ENCODE measurements at places on chromosomes 7 and 10.

GRCh38 chr10:49628599-49628998, 14.8 kb downstream of the CHAT start:
- DNase-seq: no peak

- no peak for DNase-seq
These were observed 153.6 kb upstream of the CTTNBP2 start for GRCh38 chr7:118026791-118027190.

- no peak for DNase-seq
These were observed 7.7 kb upstream of the GPR37 start for GRCh38 chr7:124773339-124773738.

DNA sequence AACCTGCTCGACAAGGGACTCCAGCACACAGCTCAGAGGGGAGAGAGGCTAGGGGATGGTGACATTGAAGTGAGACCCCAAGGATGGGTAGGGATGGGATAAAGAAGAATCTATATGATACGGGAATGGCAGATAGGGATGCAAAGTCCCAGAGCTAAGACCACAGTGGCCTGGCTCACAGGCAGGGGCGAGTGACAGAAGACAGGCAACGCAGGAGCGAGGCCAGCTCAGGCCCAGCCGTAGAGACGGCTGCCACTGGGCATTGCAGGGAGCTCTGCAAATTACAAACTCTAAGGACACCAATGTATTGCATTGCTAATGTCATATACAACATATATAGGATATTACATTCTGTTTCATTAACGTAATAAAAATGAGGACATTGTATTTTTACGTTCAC, 131.4 kb downstream of the TCERG1L start:
- DNase-seq: no peak

DNA sequence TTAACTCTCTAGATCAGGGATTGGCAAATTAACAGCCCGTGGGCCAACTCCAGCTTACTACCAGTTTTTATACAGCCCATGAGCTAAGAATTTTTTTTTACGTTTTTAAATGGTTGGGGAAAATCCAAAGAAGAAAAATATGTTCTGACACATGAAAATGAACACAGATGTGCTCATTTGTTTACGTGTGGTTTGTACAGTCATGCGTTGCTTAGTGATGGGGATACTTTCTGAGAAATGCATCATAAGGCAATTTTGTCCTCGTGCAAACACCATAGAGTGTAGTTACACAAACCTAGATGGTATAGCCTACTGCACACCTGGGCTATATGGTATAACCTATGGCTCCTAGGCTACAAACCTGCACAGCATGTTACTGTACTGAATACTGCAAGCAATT, 8.3 kb upstream of the SMKR1 start:
- DNase-seq: no peak

- no peak for DNase-seq
These were observed 449.7 kb upstream of the KLF6 start for GRCh38 chr10:4234661-4235060.

- DNase-seq: no peak
These were observed 186.7 kb downstream of the ADAM12 start for GRCh38 chr10:126201603-126202002.

GRCh38 chr7:18445483-18445882, 50.1 kb upstream of the HDAC9 start:
- no peak for DNase-seq

- DNase-seq: no peak
These were observed 123.8 kb upstream of the INHBA start for GRCh38 chr7:41826641-41827040.

GRCh38 chr7:74173074-74173473, 1.1 kb upstream of the EIF4H start:
- DNase-seq: no peak

DNA sequence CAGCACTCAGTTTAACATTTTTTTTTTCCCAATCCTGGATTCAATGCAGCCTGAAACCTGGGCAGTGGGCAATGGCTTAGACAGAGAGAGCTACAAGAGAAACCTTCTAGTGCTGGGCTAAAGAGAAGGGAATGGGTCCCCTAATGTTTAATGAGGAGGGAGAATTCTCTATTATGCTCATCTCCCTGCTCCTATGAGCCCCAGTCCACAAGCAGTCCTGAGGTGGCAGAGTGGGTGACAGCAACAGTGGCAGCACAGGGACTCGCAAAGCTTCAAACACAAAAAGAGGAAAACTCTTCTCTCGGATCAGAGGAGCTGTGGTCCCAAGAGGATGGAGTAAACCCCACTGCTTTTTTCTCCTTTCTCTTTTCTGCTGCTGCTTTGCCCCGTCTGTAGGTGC, 36.5 kb downstream of the COBL start:
- no peak for DNase-seq

DNA sequence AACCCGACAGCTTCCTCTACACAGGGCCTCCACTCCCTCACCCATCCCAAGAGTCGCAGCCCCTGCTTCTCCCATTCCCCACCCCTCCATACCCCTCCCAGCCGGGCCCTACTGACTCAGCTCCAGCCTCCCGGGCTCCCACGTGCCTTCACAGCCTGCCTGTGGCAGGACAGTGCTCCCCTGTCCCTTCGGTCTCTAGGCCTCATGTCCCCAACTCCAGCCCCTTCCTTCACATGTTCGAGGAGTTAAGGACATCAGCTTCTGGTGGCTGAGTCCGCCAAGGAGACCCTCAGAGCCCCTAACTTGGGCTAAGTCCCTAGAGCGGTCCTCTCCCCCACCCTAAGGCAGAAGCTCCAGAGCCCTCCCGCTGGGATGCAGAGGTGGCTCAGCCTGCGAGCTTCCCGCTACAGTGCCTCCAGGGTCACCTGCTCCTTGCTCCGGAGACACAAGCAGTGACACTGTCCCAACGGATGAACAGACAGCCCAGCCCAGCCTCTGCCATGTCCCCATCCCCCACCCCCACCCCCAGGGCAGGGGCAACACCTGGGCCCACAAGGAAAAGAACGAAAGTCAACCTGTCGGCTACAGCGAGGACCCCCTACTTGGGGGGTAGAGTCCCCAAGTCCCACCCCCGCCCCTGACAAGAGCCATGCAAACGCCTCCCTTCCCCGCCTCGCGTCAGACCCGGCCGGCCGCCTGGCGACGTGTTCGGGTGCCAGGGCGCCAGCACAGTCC, 716 bp downstream of the SMARCD3 start:
- DNase-seq: no peak

- no peak for DNase-seq
These were observed 36.8 kb downstream of the CLRN3 start for GRCh38 chr10:127855976-127856375.

- no peak for DNase-seq
These were observed 4.7 kb upstream of the SLC18A3 start for GRCh38 chr10:49605216-49605938.

GRCh38 chr10:82150123-82150900, 275.3 kb downstream of the NRG3 start:
- no peak for DNase-seq

DNA sequence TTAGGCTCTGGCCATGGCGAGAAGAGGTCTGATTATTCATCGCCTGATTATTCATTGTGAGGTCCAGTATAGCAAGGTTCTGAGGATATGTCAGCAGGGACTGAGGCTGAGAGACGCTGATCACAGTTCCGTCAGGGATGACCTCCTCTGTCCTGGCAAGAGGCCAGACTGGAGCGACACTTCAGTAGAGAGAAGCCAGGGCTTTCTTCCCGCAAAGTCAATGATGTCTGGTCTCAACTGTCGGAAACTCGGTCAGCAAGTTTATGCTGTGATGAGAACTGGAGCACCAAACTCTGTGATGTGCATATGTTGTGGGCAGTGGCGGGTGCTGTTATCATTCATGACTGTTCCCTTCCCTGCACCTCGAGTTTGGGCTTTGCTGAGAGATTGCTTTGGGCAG, 29.0 kb upstream of the GNA12 start:
- no peak for DNase-seq

DNA sequence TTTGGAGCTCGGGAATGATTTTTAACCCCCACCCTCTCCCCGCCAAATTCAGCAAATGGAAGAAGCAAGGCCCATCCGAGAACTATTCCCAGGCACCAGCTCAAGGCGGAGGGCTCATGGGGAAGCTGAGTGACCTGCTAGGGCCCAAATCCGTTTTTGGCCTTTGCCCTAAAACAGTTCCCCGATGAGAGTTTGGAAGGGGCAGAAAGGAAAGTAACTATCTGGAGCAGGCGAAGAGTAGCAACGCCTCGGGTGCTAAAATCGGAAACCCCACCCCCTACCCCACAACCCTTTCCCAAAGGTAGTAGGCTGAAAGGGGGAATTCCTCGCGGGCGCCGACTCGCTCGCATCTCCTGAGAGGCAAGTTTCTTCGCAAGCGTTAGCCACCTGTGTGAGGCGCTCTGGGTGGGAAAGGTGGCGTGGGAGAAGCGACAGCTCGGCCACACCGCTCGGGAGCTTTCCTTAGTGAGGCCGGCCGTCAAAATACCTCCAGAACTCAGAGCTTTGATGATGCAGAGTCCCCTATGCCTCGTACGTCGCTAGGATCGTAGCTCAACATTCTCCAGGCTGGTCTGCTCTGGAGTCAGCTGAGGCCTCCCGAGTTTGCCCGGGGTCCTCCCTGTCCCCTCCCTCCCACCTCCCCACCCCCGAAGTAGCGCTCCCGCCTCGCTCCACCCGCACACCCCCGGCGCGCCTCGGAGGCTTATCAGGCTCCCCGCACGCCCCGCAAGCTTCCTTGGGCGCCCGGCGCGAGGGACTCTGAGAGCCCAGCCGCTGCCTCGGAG, 642 bp upstream of the PRKG1 start:
- no peak for DNase-seq

- no peak for DNase-seq
These were observed 325.6 kb upstream of the KAT6B start for GRCh38 chr10:74500816-74501215.

DNA sequence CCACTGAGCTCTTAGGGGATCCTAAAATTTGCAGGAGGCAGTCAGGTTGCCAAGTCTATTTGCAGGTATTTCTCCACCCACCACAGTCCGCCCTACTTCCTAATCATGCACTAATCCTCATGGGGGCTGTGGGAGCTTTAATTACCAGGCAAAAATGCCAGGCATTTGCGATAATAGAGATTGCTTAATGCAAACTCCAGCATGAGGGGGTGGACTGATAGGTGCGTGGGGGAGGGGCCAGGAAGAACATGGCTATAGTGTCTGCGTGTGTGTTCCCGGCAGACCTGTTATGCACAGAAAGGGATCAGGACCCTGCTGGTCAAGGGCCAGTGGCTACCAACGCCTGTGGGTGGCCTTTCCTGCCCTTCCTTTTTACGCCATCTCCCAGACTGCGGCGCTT, 15.6 kb upstream of the AQP1 start:
- no peak for DNase-seq

GRCh38 chr10:130652544-130652943, 516.4 kb downstream of the GLRX3 start:
- no peak for DNase-seq

DNA sequence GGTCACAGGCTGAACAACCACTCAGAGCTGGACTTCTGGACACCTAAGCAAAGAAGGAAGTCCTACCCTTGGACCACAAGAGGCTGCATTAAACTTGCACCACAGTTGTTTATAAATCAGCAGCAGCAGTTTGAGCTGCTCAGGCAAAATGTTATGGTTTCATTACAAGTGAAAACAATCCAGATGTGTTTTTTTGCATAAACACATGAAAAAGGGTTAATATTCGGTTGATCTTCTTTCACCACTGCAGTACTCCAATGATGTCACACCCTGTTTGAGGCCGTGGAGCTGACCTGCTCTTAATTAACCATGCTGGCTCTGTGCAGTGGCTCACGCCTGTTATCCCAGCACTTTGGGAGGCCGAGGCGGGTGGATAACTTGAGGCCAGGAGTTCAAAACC, 490.8 kb upstream of the CELF2 start:
- no peak for DNase-seq

GRCh38 chr10:124065382-124066125, 27.8 kb downstream of the CHST15 start:
- DNase-seq: no peak

GRCh38 chr7:101865031-101865430, 47.6 kb downstream of the CUX1 start:
- no peak for DNase-seq

DNA sequence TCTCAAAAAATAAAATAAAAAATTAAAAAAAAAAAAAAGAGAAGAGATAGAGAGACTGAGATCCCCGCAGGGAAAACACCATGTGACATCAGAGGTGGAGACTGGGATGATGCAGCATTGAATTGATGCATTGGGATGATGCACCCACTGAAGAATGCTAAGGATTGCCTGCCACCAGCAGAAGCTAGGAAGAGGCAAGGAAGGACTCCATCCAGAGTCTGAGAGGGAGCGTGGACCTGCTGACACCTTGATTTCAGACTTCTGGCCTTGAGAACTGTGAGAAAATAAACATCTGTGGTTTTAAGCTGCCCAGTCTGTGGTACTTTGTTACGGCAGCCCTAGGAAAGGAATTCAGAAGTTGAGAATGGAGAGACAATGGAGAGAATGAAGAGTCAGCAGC, 89.8 kb upstream of the PRPS1L1 start:
- DNase-seq: no peak

DNA sequence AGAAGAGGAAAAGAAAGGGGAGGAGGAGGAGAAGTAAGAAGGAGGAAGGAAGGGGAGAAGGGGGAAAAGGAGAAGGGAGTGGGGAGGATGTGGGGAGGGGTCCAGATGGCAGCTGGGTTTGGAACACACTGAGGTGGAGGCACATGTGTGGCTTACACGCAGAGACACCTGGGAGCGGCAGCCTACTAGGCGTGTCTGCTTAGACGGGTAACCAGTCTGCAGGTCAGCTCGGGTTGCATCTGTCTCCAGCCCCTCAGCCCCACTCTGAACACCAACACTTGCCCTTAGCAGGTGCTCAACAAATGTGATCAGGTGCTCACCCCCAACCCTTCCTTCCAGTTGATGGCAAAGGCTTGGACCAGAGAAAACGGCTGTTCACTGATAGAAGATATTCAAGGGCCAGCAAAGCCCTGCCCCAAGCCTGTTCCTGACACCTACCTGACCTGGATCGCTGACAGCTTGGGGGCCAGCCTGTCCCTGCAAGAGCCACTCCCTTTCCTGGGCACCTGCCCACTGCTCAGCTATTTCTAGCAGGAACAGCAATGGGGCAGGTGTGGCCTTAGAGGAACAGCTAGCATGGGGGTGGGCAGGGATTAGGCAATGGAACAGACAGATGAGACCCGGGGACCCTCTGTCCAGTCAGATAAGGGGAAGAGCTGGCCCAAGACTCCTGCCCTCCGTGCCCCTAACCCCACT, 70.5 kb downstream of the SH3PXD2A start:
- no peak for DNase-seq

DNA sequence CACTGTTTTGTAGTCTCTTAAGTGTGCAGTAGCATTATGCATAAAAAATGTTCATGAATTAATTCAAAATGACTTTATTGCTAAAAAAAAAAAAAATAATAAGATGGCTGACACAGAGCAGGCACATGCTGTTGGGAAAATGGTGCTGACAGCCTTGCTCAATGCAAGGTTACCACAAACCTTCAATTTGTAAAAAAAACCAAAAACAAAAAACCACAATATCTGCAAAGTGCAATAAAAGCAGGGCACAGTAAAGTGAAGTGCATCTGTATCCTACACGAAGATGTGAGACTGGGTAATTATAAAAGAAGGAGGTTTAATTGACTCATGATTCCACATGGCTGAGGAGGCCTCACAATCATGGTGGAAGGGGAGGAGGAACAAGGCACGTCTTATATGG, 185.8 kb downstream of the USP6NL start:
- DNase-seq: no peak

GRCh38 chr7:78073609-78074382, 275.2 kb downstream of the PHTF2 start:
- peak; percentile 74 for DNase-seq

All from NCI-H2227 treated with DMSO at 0.1 percent for 48 hours (cell line).